Panc1 (cell line): ENCODE measurements at places on chromosomes 3 and 15.

GRCh38 chr15:89770041-89770440 is 6.1 kb upstream of the MESP2 start:
- no peak for DNase-seq

DNA sequence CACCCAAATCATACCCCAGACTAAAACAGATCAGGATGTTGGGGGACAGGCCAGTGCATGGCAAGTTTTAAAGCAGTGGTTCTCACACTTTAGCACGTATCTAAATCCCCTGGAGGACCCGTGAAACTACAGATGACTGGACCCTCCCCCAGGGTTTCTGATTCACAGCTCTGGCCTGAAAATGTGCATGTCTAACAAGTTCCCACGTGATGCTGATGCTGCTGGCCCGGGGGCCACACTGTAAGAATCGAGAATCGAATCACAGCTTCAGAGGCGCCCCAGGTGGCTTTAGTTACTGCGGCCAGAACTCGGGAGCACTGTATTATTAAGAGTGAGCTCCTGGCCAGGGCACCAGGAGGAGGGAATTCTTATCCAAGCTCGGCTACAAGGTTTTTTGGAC is 11.6 kb downstream of the ADAMTS17 start:
- no peak for DNase-seq

- no peak for DNase-seq
Measured at GRCh38 chr15:38593524-38593923, 28.9 kb upstream of the RASGRP1 start.

- DNase-seq, result no peak
Measured at GRCh38 chr3:128863560-128863959, 15.9 kb upstream of the ACAD9 start.

- no peak for DNase-seq
Measured at GRCh38 chr15:31268108-31268501, 58.5 kb upstream of the KLF13 start.

DNA sequence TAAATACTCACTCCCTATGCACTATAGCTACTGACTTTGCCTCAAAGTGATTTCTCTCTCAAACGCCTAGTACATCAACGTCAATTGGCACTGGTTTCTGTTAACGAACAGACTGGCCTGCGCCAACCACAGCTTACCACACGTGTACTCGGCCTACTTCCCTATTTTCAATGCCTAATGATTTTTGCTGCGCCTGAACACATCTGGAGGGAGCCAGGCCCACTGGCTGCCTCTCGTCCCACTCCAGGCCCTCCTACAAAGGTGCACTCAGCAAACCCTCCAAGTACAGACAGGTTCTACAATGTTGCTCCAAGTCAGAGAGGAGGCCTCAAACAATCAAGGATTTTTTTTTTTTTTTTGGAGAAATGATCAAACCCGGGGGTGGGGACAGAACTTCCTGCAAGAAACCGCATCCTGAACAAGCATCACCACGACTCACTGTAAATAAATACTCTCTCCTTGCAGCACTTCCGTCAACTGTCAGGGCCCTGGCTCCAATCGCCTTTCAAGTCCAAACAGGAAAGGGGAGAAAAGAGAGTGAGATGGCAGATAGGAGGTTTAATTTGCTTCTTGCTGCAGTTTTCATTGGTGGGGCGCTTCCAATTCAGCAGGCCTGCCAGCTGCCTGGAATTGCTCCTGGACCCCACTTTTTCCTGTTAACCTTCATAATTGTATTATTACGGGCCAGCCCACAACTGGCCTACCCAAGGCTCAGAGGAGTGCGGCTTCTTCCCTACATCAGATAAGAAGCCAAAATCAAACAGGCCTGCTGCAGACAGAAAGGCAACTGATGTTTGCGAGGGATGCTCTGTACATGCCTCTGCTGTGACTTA is 139.3 kb downstream of the FOXP1 start:
- no peak for DNase-seq

DNA sequence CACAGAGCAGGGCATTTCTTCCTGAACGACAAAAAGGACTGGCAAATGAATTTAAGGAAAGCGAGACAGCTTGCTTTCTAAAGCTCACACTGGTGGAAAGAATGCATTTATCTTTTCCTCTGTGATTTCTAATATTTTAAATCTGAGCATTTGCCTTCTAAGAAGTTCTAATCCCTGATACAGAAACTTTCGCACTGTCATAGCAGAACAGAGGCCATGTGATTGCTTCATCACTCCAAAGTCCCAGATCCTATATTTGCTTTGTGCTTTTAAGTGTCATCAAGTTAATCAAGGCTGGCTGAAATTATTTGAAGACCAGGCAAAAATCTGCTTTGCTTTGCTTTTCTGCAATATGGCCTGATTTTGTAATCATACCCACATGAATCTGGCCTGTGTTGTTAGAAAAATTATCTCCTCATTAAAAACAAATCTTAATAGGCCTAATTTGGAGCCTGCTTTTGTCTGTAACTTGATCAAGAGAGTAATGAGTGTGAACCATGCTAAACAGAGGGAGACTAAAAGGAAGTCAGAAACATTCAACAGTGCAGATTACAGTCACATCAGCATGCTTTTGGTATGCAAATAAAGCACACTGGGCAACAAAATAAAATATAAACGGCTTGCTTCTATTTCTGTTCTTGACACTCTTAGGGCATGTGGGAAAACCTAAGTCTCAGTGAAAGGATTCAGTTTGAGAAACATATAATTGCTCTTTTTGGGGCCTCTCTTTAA is 178.2 kb upstream of the ADAMTS9 start:
- DNase-seq, result no peak

DNA sequence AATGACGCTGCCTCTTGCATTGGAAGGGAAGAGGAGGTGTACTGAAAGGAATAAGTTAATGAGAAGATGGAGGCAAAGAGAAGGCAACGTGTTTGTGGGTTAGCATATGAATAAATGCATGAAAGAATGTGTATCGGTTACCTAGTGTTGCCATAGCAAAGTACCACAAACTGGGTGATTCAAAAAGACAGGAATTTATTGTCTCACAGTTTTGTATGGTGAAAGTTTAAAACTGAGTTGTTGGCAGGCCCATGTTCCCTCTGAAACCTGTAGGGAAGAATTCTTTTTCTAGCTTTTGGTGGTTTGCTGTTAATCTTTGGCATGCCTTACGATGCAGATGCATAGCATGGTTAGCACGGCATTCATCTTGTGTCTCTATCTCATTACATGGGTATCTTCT is 729.9 kb downstream of the MECOM start:
- no peak for DNase-seq

DNA sequence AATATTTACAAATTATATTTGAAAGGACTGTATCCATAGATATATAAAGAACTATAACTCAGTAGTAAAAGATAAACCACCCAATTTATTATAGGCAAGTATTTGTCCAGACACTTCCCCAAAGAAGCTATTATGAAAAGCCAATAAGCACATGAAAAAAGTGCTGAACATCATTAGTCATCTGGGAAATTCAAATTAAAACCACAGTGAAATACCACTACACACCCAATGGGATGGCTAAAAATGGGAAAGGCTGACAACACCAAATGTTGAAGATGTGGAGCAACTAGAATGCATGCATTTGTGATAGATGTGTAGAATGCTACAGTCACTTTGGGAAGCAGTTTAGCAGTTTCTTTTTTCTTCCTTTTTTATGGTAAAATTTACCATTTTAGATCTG is 147.0 kb downstream of the PDE8A start:
- DNase-seq, result no peak

GRCh38 chr15:85690561-85691231 is 104.0 kb downstream of the KLHL25 start:
- no peak for DNase-seq

DNA sequence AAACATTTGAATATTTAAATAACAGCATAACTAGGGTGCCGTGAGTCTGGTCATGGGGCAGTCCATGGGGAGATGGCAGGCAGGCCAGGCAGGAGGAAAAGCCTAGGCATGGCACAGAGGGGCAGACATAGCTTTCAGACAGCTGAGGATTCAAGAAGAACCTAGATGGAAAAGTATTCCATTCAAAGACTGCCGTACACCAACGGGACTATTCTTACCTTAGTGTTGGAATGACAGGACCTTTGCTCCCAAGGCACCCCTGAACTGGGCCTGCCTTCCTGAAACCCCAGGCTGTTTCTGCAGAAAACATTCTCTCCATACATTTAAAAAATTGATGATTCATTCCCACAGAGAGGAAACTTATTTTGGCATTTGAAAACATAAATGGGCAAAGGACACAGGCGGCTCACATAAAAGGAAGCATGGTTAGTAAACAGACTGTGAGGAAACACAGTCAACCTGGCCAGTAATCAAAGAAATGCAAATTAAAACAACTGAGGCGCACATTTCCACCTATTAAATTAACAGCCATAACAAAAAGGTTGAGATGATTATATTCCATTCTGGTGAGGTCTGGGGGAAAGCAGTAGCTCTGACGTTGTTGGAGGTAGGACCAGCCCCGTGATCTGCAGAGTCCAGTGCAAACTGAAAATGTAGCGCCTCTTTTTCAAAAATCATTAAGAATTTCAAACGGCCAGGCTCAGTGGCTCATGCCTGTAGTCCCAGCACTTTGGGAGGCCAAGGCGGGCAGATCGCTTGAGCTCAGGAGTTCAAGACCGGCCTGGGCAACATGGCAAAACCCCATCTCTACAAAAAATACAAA is 71.3 kb upstream of the SMAD3 start:
- no peak for DNase-seq

DNA sequence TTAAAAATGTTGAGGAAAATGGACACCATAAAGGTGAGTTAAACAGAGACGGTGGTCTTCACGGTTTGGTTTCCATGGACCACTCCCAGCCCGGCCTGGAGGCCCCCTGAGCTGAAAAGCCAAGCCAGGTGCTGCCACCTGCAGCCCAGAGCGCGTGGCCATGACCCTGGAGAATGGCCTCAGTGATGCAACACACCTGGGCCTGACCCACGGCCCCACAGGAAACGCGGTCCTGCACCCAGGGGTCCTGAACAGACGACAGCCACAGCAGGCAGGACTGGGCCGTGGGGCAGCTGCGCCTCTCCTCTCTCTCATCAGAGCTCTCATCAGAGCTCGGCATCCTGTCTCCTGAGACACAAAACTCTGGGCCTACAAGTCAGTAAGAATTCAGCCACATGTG is 64.1 kb downstream of the NIPA2 start:
- no peak for DNase-seq

- DNase-seq, result no peak
Measured at GRCh38 chr15:57198654-57199291, 177.5 kb upstream of the CGNL1 start.

- DNase-seq, result no peak
Measured at GRCh38 chr15:72242775-72243370, 11.9 kb upstream of the PKM start.

- no peak for DNase-seq
Measured at GRCh38 chr3:14718539-14718938, 43.6 kb downstream of the C3orf20 start.

GRCh38 chr3:86954226-86954625 is 36.7 kb downstream of the VGLL3 start:
- DNase-seq, result no peak

DNA sequence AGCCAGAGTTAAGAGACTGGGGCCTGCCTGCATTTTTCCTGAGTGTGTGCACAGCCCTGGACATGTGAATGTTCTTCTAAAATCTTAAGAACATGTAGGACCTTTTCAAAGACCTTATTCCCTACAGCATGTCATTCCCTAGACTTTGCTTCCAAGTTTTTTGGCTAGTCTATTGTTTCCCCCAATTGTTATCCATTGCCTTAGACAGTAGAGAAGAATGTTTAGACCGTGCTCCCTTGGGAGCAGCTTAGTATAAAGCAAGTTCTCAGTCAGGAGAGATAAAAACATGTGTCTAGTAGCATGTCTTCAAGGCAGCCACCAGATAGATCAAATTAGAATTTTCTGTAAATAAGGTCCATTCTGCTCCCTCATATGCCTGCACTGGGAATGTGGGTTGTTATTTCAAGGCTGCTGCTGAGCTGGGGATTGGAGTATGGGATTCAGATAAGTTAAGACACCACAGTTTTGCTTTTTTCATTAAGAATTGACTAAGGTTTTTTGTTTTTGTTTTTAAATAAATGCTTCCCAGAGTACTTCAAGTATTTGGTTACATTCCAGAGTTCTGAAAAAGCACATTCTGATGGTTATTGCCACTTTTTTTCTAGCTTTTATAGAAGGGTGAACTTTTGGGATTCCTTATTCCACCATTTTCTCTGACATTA is 246.7 kb downstream of the RORA start:
- no peak for DNase-seq
